BE2C (cell line): ENCODE measurements at places on chromosomes 16 and 17.

DNA sequence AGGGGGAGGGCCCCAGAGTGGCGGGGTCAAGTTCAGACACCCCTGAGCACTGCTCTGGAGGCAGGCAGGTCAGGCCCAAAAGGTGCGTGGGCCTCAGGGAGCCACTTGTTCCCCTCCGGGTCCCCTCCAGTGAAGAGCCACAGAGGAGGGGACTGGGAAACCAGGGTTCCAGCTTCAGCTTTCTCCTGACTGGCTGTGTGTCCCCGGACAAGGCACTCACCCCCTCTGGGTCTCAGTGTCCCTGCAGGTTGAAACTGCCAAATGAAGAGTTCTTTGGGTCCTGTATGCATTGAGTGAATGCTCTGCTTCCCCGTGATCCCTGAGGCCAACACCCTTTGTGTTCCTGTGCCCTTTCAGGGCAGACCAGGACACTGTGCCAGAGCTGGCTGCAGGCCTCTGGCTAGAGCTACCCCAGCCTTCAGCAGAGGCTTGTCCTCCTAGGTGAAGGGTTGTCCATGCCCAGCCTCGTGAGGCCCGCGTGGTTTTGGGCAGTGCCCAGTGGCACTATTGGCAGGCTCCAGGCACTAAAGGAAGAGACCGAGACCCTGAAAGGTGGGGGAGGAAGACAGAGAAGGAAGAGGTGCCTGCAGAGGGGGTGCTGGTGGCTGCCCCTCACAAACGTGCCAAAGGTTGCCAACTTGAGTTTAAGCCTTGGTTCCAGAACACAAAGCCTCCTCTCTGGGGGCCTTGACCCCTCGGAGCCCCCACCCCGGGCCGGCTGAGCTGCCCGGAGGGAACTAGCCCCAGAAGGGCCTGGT, 13.3 kb upstream of the WNT3 start:
- no peak for DNase-seq

GRCh38 chr17:34306466-34306865, 12.8 kb upstream of the CCL8 start:
- DNase-seq, result no peak

- no peak for DNase-seq
Observed at GRCh38 chr17:30964876-30965275, 6.0 kb upstream of the RNF135 start.

- DNase-seq, result peak; percentile 52
Observed at GRCh38 chr16:72992142-72992601, 55.8 kb downstream of the ZFHX3 start.

- DNase-seq, result no peak
Observed at GRCh38 chr17:78342449-78343186, 17.3 kb downstream of the SOCS3 start.

DNA sequence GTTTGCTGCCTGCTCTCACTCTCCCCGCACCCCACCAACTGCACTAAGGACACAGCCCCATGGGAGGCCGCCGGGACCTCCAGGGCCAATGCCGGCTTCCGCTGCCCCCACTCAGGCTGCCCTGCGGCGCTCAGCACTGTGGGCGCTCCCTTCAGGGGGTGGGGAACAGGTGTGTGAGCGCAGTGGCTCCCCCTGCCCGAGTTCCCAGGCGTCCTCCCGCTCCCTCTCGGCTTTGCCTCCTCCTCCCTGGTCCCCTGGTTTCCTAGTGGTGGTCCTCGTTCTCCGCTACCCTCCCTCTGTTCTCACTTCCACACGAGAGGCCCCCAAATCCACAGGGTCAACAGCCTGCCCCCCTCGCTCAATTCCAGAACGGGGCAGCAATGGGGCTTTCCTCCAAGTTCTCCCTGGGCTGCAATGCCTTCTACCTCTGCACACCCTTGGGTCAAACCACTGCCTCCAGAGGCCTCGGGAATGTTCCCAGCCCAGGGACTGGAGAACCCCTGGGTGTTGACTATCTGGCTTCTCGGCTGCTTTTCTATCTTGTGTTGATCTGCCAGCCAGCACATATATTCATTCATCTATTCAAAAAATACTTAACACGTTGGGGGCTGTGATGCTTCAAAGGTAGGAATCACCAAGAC, 9.9 kb downstream of the FOXJ1 start:
- no peak for DNase-seq

DNA sequence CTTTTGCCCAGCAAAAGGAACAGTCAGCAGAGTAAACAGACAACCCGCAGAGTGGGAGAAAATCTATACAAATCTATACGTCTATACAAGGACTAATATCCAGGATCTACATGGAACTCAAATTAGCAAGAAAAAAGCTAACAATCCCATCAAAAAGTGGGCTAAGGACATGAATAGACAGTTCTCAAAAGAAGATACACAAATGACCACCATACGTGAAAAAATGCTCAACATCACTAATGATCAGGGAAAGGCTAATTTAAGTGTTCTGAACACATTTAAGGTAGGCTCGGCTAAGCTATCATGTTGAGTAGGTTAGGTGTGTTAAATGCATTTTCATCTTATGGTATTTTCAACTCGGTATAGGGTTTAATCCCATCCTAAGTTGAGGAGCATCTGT, 598.0 kb downstream of the WWOX start:
- DNase-seq, result no peak

DNA sequence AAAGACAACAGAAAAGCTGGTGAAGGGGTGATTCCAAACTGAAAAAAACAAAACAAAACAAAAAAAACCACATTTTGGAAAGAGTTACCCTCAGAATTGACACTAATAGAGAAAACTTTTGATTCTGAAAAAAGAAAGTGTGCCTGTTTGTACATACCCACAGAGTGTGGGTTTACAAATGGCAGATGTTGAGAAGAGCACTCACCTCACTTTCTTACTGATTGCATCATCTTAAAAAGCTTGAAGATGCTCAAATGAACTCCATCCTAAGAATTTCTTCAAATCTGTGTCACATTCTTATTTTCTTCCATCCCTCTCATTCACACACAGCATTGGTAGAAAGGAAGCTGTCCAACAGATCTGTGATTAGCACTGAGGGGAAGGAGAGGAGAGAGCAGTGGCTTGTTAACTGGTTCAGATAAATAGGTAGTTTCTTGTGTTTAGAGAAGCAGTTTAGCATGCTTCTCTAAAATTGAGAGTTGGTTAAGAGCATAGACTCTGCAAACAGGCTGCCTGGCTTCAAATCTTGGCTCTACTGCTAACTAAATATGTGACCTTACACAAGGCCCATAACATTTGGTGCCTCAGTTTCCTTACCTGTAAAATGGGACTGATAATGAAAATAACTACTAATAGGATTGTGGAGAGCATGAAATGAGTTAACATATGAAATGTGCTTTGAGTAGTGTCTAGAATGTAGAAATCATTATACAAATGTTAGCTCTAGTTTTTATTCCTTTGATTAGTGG, 6.9 kb downstream of the GNAO1 start:
- no peak for DNase-seq

DNA sequence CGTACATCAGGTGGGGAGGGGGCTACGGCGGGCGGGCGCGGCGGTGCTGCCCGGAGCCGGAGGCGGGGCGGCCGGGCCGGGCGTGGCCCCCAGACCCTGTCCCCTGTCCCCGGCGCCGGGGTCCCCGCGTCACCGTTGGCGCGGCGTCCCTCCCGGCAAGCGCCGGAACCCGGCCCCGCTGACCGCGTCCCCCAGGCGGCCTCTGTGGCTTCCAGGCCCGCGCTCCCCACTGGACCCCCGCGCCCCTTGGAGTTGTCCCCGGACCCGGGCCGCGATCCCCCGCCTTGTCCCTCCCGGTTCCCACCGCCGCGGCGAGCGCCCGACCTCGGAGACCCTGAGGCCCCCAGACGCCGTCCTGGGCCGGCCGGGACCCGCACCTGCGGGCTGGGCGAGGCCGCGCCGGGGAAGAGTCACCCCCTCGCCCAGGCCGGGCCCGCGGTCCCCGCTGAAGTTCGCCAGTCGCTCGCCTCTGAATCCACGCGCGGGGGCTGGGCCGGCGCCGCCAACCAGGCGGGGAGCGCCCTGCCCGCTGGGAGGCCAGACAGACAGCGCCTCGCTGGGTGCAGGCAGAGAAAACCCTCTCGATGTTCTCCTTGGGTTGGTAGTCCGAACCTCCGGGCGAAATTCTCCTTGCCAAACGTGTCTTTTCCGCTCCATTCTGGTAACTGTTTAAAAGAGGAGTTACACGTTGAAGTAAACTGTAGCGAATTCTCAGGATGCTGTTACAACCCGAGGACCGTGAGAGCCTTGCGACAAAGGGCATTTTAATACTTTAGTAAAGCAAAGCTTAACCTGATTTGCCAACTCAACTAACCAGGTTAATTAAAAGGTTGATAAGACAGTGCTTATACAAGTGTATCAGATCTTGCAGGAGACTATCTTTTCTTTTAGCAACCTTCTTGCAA, 761 bp downstream of the GAN start:
- peak; percentile 54 for DNase-seq

DNA sequence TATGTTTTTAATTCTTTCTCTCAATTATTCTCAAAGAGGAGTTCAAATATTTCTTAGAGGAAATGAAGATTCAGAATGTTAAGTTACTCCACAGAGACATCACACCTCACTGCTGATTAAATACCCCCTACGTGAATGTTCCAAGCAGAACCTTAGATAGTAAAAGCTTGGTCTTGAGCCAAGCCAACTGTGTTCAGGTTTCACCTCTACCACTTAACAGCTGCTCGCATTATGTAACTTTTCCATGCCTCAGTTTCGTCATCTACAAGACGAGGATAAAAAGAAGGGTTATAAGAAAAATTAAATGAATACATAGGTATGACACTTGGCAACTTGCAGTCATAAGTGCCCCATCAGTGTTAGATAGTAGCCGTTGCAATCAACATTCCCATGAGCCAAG, 356.2 kb downstream of the RBFOX1 start:
- DNase-seq, result no peak

GRCh38 chr16:24253192-24253591, 2.9 kb upstream of the CACNG3 start:
- peak; percentile 32 for DNase-seq
